ENCODE measurements at places on chromosomes 12 and 14.

GRCh38 chr14:54197369-54197768, 199.4 kb upstream of the CDKN3 start:
- no peak for DNase-seq

- peak; percentile 73 for DNase-seq
Observed at GRCh38 chr14:102805371-102805891, 28.2 kb downstream of the TRAF3 start.

GRCh38 chr12:69023840-69024239, 90.9 kb upstream of the CPM start:
- DNase-seq: no peak

DNA sequence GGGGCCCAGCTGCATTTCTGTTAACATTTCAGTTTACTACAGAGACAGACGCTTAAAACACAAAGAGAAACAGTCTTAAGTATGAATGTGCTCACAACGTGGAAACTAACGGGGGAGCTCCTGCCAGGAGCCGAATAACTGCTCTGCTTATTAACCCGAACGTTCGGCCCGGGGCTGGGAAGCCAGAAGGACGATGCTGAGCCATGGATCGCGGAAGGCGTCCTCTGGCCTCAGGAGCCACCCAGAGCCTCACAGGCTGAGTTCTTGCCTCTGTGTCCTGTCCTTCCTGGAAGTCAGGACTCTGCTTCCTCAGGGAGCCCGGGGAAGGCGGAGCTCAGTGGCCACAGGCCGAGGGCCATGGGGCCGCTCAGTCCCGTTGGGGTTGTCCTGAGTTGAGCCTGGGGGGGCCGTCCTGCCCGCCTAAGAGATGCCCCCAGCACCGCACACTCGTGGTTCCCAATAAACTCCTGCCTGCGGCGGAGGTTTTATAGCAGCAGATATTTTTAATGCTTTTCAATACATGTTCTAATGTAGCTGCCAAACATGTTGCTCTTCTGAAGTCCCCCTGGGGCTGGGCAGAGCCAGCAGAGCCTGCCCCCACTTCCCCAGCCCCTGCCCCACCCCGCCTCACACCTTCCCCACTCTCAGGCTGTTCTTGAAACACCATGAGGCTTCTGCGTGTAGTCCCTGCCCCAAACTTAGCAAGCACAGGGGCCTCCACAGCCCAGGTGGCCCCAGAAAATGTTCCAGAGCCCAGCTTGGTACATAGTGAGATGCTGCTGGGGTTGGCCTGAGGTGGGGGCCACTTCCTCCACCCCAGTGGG, 3.4 kb upstream of the TEX22 start:
- no peak for DNase-seq

DNA sequence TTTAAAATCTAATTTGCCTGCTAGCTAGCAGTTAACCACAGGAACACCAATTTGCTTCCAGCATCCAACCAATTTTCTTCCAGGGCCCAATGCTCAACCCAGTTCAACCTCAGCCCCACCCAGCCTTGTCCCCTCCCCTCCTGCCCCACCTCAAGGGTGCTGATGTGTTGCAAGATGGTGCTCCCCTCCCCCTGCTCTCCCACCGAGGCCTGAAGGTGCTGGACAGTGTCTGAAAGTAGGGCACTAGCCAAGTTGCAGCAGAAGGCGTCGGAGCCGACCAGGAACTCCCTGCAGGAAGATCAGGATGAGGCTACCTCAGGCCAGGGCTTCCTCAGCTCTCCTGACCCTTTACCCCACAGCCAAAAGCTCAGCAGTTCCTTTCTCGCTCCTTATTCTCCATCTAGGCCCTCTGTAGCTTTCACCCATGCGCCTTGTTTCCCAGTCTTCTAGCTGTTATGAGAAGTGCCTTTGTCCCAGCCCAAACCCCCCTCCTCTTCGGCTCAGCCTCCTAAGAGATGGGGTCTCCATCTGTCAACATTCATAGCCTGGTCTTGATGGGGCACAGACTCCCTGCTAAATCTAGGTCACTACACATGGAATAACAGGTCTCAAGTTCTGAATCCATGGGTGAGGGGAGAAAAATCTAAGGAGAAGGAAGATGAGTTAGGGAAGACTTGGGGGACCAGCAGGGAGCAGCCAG, 3.6 kb downstream of the STAT6 start:
- no peak for DNase-seq

GRCh38 chr12:95085612-95086011, 12.2 kb upstream of the NR2C1 start:
- DNase-seq: no peak

- DNase-seq: no peak
Observed at GRCh38 chr14:68380329-68380741, 412.5 kb downstream of the ZFP36L1 start.

- no peak for DNase-seq
Observed at GRCh38 chr14:54138024-54138353, 181.4 kb upstream of the BMP4 start.

DNA sequence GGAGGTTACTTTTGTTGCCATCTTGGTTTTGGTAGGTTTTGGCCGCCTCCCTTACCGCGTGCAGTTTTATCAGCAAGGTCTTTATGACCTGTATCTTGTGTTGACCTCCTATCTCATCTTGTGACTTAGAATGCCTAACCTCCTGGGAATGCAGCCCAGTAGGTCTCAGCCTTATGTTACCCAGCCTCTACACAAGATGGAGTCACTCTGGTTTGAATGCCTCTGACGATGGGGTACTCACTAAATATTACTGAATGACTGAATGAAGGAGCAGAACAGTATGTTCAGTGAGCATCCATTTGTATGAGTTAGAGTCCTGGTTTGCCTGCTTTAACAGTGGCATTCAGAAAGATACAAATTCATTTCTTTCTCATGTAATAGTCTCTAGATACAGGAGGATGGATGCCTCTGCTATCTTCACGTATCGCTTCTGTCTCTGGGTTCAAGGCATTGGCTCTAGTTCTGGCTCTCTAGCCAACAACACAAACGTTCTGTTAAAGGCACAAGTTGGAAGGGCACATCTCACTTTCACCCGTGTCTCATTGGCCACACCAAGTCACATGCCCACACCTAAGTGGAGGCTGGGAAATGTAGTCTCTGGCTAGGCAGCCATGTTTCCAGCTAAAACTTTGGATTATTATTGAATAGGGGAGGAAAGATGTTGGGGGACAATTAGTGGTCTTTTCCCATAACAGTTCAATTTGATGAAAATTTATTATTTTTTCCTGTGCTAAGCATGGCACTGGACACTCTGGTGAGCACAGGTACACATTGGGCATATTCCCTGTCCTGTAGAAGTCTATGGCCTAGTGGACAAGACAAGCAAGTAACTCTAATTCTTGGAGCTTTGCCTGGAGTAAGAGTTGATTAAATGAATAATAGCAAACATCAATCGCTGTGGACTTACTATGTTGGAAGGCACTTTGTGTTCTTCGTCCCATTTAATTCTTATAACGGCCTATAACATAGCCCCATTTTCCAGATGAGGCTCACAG, 75.2 kb upstream of the RPH3A start:
- no peak for DNase-seq

GRCh38 chr12:14910090-14910915, 24.6 kb upstream of the MGP start:
- DNase-seq: no peak

DNA sequence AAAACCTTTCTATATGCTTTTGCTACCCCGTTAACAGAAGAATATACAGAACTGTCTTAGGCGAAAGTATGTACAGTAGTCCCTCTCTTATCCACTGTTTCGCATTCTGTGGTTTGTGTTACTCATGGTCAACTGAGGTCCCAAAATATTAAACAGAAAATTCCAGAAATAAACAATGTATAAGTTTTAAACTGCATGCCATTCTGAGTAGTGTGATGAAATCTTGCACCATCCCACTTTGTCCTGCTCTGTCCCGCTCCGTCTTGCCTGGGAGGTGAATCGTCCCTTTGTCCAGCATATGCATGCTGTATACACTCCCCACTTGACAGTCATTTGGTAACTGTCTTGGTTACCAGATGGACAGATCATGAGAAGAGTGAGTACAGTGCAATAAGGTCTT, 70.1 kb upstream of the STRN3 start:
- no peak for DNase-seq

- no peak for DNase-seq
Observed at GRCh38 chr12:19639781-19640415, 200.6 kb downstream of the AEBP2 start.

DNA sequence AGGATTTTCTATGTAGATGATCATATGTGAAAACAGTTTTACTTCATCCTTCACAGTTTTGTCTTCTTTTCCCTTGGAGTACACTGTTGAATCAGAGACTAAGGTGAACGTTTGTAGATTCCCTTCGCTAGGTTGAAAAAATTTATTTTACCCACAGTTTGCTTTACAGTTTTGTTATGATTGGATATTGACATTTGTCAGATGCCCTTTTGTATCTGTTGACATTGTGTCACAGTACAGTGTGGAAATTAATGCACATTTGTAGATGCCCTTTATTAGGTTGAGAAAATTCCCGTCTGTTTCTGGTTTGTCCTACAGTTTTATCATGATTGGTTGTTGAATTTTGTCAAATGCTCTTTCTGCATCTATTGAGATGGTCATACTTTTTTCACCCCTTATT, 13.3 kb downstream of the G2E3 start:
- DNase-seq: no peak

GRCh38 chr14:72745546-72745945, 148.4 kb downstream of the DPF3 start:
- peak; percentile 3 for DNase-seq

DNA sequence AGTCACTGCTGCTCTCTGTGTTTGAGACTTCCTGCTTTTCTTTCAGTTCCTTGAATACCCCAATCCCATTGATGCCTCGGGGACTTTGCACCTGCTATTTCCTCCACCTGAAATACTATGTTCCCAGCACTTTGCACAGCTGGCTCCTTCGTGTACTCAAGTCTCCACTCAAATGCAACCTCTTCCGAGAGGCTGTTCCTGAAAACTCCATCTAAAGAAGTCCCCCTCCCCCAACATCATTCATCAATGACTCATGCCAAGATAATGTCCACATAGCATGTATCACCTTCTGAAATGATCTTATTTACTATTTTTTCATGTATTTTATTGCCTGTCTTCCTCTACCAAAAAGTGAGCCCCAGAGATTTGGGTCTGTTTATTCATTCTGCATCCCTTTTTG, 48.6 kb downstream of the HSPB8 start:
- no peak for DNase-seq

GRCh38 chr12:54719691-54720090, 71.5 kb upstream of the DCD start:
- DNase-seq: no peak

GRCh38 chr12:109112720-109113465, 3.5 kb upstream of the ACACB start:
- no peak for DNase-seq

- no peak for DNase-seq
Observed at GRCh38 chr14:95614349-95614748, 71.9 kb upstream of the TCL1B start.

- DNase-seq: no peak
Observed at GRCh38 chr14:92959189-92959531, 36.2 kb downstream of the CHGA start.

DNA sequence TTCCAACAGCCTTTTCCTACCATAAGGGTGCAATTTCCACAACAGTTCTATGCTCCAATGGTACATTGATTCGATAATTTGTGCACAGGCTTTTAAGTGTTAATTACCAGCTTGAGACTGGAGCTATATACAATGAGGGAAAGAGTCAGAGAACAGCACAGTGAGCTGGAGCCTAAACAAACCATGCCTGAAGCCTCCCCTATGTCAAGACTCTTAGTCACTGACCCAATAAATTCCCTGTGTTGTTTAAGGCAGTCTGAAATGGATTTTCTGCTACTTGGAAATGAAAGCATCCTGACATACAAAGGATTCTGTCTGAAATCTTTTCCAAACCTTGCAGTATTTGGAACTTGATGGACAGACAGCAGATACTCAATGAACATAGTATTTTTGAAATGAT, 149.0 kb downstream of the EFCAB11 start:
- DNase-seq: no peak

DNA sequence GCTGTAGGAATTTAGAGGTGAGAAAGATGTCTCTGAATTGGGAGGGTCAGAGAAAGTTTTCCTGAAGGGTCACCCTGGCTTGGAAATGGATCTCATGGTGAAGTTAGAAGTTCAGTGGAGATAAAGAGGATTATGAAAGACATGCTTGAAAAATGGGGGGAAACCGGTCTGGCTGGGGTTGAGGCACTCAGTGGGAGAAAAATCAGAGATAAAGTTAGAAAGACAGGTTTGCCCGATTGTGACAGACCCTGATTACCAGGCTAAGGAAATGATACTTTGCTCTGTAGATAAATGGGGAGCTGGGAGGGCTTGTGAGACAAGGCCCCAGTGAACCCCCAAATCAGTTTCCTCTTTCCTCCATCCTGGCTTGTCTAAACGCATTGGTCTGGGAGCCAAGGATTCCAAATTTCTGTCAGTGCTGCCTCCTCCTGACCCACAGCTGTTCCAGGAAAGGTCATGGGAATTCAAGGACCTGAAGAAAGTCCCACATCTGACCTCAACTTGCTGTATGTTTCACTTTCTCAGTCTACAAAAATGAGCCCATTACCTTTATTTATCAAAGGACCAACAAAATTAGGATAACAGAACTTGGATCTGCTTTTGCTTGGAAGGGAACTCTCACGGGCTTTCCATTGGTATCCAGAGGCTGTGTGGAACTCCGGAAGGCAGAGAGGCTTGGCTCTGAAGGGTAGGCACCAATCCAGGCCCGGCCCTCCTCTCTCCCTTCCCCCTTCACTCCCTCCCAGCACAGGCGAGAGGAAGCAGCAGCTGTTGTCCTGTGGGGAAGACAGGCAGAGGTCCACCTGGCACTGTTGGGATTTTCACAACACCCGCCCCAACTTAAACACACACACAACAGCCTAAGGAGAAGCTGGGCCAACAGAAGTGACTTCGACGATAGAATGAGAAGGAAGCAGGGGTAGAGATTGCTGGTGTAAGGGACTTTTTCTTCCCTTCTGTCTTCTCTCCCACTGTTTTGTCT, 3.4 kb upstream of the RNASE7 start:
- no peak for DNase-seq

- no peak for DNase-seq
Observed at GRCh38 chr12:209246-209645, 4.7 kb downstream of the SLC6A12 start.

GRCh38 chr14:92241966-92242595, 80.9 kb upstream of the SLC24A4 start:
- DNase-seq: no peak

DNA sequence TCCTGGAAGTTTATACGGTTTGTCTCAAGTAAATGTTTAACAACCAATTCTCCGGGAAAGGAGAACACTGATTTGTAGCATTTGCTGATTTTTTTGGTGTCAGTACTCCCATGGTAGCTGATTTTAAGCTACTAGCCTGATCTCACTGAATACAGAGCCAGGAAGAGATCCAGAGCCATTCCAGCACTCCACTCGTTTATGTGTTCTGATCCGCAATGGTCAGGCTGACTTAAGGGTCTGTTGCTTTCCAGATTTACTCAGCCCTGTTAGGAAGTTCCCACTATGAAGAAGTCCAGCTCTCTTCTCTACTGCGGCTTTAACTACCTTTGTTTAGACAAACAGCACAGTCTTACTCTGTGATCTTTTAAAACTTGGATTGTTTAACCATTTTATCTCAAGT, 38.0 kb upstream of the NID2 start:
- DNase-seq: no peak
